Astrocyte (in vitro differentiated cells and primary cell): ENCODE measurements at places on chromosomes 12 and 14. TPM values are rescaled to one million over a fixed set of nuclear protein-coding genes. Genes with fewer than 3 reads are reported as not detected.
A peak's percentile ranks its signal among the peaks of the same experiment; 100 is the strongest.

Gene OLR1
- total RNA-seq = 0.96 and 0.98 TPM in 2 replicates

Gene C1QL4
- total RNA-seq = 0.09 TPM in 1 of 2 replicates, not detected in the other

Gene SERPINA3
- 1.3 and 2.9 TPM in 2 replicates for total RNA-seq

- peaks cover 4% of the 10 kb centered on the region for H3K36me3 ChIP-seq
- peaks cover 29% of the 10 kb centered on the region for H3K4me1 ChIP-seq
- no peaks in the 10 kb centered on the region for H3K27me3 ChIP-seq
- DNase-seq = peak; percentile 86
Observed at GRCh38 chr12:79685068-79685467, 5.7 kb downstream of the PAWR start.

DNA sequence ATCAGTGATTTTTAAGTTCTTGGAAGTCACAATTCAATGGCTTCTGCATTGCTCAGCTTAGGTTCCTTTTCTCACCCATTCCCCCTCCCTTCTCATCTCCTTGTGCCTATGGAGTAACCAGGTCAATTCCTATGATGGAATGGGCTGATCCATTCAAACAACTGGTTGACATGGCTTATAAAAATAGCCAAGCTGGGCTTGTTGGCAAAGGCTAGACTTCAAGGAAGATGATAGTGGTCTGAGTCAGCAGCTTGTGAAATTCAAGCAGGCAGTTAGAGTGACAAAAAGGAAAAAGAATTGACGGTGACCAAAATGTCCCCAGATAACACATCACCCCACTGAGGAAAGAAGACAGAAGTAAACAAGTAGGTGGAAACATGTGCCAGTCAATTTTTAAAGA is 119.9 kb upstream of the PCED1B start:
- no peak overlapping the region for H3K27ac ChIP-seq
- H3K36me3 ChIP-seq = no peaks in the 10 kb centered on the region
- no peaks in the 10 kb centered on the region for H3K27me3 ChIP-seq
- H3K4me1 ChIP-seq = peaks cover 16% of the 10 kb centered on the region

- no peaks in the 10 kb centered on the region for H3K36me3 ChIP-seq
- H3K27me3 ChIP-seq = no peaks in the 10 kb centered on the region
- peak overlapping the region; percentile 21 for H3K27ac ChIP-seq
- peaks cover 41% of the 10 kb centered on the region for H3K4me1 ChIP-seq
- peak; percentile 75 for DNase-seq
- H3K4me3 ChIP-seq = no peak overlapping the region
Observed at GRCh38 chr12:95605087-95605486, 53.8 kb upstream of the USP44 start.

GRCh38 chr14:102590667-102591099 is 1.8 kb upstream of the RCOR1 start:
- peak overlapping the region; percentile 77 for H3K4me3 ChIP-seq
- no peaks in the 10 kb centered on the region for H3K36me3 ChIP-seq
- H3K27ac ChIP-seq = peak overlapping the region; percentile 99

Gene LMO3
- 0.98 and 0.99 TPM in 2 replicates for total RNA-seq

DNA sequence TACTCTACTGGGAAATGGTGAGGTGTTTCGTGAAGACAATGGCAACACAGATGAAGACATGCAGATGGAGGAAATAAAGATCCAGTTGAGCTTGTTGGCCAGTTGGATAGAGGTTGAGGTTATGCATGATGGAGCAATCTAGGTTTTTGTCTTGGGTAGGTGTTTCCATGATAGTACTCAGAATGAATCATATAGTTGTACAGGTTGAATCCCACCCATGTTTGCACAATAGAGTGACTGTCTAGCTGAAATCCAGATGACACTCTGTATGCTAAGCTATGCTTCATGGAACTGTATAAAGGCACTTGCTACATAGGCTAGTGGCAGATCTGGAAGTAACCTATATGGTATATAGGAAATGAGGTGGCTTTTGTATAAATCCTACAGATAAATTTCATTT is 264.9 kb downstream of the NAV3 start:
- H3K4me3 ChIP-seq = no peak overlapping the region
- no peaks in the 10 kb centered on the region for H3K36me3 ChIP-seq
- H3K27ac ChIP-seq = no peak overlapping the region
- DNase-seq = no peak
- no peaks in the 10 kb centered on the region for H3K4me1 ChIP-seq

Gene BIN2
- not detected in 2 replicates for total RNA-seq

Gene GPRC5D
- total RNA-seq = not detected in 2 replicates

Gene KRT6B
- not detected in 2 replicates for total RNA-seq

- no peak overlapping the region for H3K27ac ChIP-seq
- no peak overlapping the region for H3K4me3 ChIP-seq
- no peaks in the 10 kb centered on the region for H3K4me1 ChIP-seq
- DNase-seq = no peak
Observed at GRCh38 chr12:28100717-28101116, 89.5 kb upstream of the CCDC91 start.

DNA sequence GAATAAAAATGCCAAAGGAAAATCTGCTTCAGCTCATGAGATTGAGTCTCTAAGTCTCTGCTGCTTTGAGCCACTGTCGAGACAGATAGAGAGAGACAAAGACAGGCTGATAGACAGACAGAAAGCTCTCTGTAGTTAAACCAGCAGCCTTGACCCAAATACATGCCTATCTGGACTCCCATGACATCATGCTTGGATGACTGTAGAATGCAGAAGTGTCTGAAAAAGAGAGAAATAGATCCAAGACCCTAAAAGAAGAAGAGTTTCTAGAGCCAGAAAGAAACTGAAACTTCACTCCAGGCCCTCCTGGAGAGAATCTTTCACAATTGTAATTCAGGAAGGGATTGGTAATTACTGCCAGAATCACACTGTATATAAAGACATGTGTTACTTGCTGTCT is 122.6 kb upstream of the PLXNC1 start:
- no peaks in the 10 kb centered on the region for H3K4me1 ChIP-seq
- H3K4me3 ChIP-seq = no peak overlapping the region
- H3K36me3 ChIP-seq = no peaks in the 10 kb centered on the region
- H3K27me3 ChIP-seq = no peaks in the 10 kb centered on the region
- DNase-seq = no peak

- H3K27ac ChIP-seq = no peak overlapping the region
- no peaks in the 10 kb centered on the region for H3K27me3 ChIP-seq
- no peaks in the 10 kb centered on the region for H3K36me3 ChIP-seq
- DNase-seq = no peak
Observed at GRCh38 chr14:54394596-54394995, 2.2 kb upstream of the CDKN3 start.

Gene PRR13
- 159 and 190 TPM in 2 replicates for total RNA-seq

DNA sequence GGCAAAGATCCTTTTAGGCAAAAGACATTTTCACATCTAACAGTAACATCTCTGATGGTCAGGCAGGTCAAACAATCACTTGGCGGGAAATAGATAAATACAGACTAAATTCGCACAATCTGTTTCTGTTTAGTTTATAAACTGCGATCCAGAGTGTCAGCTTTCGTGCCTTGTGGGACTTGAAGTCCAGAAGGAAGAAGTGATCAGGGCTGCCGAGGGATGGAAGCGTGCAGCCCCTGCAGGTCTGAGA is 245 bp upstream of the BRMS1L start:
- H3K4me3 ChIP-seq = peak overlapping the region; percentile 89
- DNase-seq = no peak
- no peaks in the 10 kb centered on the region for H3K36me3 ChIP-seq
- peaks cover 3% of the 10 kb centered on the region for H3K27me3 ChIP-seq

DNA sequence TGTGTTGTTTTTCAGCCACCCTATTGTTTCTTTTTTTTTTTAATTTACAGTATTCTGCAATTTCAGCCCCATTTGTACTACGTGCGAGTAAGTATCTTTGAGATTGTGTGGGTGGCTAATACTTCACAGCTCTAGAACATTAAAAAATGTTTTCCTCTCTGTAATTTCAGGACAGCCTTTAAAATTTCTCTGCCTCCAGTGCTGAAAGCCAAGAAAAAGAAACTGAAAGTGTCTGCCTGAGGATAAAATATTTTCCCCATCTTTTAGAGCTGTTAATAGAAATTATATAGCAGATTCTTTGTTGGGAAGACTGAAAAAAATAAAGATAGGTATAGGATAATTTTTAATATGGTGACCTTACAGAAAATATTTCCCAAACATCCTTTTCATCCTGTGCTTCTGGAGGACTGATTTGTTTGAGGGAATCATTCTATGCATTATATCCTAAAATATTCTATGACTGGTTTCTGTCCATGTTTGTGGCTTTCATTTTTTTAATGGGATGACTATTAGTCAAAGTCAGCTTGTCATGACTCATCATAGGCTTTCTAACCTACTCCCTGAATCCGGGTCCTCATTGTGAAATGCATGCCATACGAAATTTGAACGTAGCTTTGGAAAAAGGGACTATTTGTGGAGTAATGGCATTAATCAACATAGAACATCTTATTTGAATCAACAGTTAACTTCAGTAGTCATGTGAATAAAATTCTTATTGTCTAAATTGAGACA is 10.8 kb upstream of the TCTN2 start:
- peaks cover 16% of the 10 kb centered on the region for H3K4me1 ChIP-seq
- peak; percentile 79 for DNase-seq
- peak overlapping the region; percentile 77 for H3K27ac ChIP-seq
- H3K36me3 ChIP-seq = peaks cover 21% of the 10 kb centered on the region

DNA sequence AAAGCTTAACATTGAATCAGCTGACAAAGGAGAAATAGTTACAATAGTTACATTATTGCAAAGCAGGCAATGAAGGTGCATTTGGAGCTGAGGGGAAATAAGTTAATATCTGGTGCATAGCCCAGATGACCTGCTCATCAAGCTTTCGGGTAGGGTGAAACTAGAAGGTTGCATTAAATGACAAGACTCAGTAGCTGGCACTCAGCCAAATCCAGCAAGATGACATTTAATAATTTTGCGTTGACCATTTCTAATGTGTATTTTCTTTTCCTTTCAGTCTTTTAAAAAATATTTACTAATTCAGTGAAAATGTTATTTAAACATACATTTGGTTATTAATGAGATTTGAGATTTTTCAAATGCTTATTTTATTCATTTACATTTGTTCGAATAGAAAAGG is 188.6 kb downstream of the SLC5A8 start:
- no peaks in the 10 kb centered on the region for H3K36me3 ChIP-seq
- H3K4me3 ChIP-seq = no peak overlapping the region
- DNase-seq = no peak
- no peaks in the 10 kb centered on the region for H3K27me3 ChIP-seq
- H3K27ac ChIP-seq = peak overlapping the region; percentile 87

- no peak overlapping the region for H3K4me3 ChIP-seq
- H3K27ac ChIP-seq = no peak overlapping the region
- DNase-seq = no peak
- no peaks in the 10 kb centered on the region for H3K36me3 ChIP-seq
- no peaks in the 10 kb centered on the region for H3K27me3 ChIP-seq
Observed at GRCh38 chr14:35295845-35296161, 3.6 kb downstream of the PSMA6 start.

DNA sequence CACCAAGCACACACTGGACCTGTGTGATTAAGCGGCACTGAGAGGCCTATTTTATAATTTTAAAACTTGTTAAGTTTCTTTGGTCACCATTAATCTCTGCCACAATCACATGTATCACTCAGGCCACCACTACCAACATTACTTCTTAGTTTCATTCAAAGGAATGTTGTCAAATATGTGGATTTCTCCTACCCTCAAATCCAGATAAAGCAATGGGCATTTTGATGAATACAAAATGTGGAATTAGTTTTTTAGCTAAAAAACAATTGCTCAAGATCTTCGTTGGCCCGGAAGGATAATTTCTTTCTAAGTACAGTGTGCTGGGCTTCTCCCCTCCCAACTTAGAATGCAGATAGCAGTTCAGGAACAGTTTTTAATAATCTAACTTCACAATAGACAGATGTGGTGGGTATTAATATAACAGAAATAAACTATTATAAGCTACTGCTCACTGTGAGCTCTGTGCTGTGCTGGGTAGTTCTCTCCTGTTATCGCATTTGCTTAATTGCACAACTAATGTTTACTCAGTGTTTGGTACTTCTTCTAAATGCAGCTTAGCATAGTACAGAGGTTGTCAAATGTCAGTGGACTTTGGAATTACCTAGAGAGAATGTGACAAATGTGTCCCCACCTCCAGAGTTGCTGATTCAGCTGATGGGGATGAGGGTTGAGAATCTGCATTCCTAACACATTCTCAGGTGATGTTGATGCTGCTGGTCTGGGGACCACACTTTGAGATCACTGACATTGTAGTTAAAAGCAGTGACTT is 266.7 kb upstream of the AMIGO2 start:
- H3K36me3 ChIP-seq = no peaks in the 10 kb centered on the region
- no peak overlapping the region for H3K27ac ChIP-seq
- no peaks in the 10 kb centered on the region for H3K27me3 ChIP-seq
- no peak overlapping the region for H3K4me3 ChIP-seq
- peaks cover 5% of the 10 kb centered on the region for H3K4me1 ChIP-seq
- peak; percentile 44 for DNase-seq

DNA sequence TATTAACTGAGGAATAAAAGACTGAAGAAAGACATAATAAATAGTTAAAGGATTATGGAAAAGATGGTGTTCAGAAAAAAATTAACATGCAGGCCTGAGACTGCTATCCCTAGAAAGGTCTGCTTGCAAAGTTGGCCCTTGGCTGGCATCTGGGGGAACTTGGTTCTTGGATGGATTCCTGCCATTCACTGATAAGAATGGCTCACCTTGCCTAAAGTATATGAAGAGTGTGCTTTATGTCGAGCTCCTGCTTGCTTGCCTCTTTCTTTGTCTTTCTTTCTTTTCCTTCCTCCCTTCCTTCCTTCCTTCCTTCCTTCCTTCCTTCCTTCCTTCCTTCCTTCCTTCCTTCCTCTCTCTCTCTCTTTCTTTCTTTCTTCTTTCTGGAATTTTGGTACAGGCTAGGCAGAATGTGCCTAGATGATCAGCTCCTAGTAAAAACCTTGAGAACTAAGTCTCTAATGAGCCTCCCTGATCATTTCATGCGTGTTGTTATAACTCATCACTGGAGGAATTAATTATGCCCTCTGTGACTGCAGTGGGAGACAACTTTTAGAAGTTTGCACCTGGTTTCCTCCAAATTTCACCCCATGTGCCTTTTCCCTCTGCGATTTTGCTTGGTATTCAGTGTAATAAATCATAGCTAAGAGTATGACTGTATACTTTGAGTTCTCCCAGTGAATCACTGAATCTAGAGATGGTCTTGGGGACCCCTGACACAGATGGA is 44.7 kb downstream of the IFT81 start:
- H3K4me1 ChIP-seq = no peaks in the 10 kb centered on the region
- no peak overlapping the region for H3K4me3 ChIP-seq
- peaks cover 8% of the 10 kb centered on the region for H3K36me3 ChIP-seq
- DNase-seq = no peak
- no peak overlapping the region for H3K27ac ChIP-seq
- no peaks in the 10 kb centered on the region for H3K27me3 ChIP-seq

Gene SCN8A
- 6.5 and 6.9 TPM in 2 replicates for total RNA-seq

DNA sequence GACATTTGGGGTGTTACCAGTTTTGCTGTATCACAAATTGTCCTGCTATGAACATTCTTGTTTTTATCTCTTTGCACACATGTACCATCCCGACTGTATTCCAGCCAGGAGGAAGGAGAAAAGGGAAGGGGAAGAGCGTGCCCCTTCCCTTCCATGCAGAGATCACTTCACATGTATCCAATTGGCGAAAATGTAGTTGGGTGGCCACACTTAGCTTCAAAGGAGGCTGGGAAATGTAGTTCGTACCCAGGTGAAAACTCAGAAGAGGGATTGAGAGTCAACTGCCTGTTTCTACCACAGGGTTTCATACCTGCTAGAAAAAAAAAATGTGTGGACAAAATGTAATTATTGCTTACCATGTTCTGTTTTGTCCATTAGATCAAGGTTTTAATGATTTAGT is 189.1 kb upstream of the PELI2 start:
- DNase-seq = no peak
- H3K27me3 ChIP-seq = peaks cover 2% of the 10 kb centered on the region
- H3K27ac ChIP-seq = no peak overlapping the region
- no peaks in the 10 kb centered on the region for H3K36me3 ChIP-seq

Gene OASL
- total RNA-seq = 0.75 and 1.3 TPM in 2 replicates
